ENCODE measurements at places on chromosomes 4 and X.

GRCh38 chr4:100317032-100317864 is 127.0 kb upstream of the DDIT4L start:
- no peak for DNase-seq

DNA sequence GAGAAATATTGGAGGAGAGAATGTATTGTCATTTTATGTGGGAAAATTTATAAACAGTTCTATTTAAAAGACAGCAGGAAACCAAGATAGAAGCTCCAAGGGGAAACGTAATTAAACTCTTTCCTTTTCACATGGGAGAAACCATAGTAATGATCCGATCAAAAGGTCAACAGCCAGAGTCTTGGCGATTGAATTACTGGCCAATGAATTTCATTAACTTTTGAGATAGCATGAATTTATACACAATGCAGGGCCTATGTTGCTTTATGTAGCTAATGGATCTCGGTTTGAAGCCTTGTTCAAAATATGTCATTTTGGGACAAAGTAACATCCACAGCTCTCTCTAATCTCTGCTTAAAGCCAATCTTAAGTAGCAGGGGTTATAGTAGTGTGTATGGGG is 897.5 kb upstream of the NDST4 start:
- no peak for DNase-seq

DNA sequence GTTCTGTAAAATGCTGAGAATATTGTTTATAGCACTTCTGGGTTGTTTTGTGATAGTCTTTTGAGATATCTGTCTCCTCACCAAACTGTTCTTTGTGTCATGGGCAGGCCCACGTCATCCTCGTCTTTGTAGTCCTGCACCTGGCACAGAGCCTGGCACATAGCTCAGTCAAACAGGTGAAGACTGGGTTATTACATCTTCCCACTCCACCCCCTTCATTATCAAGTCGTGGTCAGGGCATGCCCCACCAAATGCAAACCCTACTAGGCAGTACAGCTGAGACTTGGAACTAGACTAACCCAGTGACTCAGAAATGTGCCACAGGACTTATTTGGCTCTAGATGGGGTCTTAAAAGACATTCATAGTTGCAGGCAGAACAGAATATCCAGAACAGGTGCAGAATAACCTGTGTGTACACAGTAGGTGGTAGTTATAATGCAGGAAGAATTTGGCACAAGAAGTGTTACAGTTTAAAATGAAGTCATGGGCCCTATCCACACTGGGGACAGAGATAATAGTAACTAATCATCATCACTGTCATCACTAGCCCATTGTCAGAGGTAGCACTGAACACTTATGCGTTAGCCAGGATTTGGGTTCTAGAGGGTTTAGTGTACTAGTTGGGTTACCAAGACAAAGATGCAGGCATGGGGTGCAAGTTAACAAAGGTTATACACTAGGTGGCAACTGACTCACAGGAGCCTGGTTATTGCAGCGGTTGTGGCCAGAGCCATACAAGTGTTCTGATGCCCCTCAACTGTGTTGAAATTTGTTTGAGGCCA is 74.9 kb downstream of the TBL1X start:
- no peak for DNase-seq

GRCh38 chr4:160414496-160414895 is 1311.6 kb downstream of the RAPGEF2 start:
- no peak for DNase-seq

DNA sequence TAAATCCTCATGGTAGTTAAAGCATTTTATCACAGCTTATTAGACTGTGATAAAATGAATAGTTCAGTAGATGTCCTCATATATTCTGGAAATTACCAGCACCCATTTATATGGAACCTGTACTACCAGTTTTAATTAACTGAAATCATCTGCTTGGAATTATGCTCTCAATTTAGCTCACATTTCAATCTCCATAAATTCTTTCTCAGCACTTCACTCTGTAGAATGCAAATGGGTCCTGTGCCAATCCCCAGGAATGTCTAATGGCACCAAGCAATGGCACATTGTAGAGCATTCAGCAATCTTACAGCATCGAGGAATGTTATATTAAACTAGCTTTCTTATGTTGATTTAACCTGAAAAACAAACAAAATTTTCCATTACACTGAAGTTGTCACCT is 355.1 kb downstream of the PDHA2 start:
- no peak for DNase-seq

DNA sequence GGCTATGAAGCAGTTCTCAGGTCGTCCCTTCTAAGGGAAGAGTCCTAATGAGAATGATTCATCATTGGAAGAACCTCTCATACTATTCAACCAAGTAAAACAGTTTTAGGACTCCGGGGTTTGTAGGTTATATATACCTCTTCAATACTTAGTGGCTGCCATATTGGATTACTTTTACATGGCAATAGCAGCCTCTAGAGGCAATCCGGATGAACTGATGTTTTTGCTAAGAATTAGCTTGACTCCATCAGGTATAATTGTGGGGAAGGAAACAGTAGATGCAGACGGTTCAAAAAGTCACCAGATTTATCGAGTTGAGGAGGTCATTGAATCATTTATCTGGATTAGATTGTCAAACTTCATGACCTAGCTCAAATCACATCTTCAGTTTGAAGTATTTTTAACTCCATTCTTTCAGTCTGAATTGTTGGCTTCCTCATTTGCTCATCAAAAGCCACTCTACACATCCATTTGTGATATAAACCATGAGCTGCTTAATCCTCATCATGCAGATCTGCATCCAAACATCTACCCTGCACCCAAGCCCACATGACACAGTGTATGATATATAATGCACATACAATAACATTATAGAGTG is 28.4 kb downstream of the GUCY1B1 start:
- no peak for DNase-seq

- DNase-seq, result no peak
Observed at GRCh38 chr4:117831060-117831683, 203.1 kb upstream of the NDST3 start.

- no peak for DNase-seq
Observed at GRCh38 chr4:5780831-5781480, 70.0 kb downstream of the EVC start.

- no peak for DNase-seq
Observed at GRCh38 chr4:142913461-142914030, 67.4 kb upstream of the INPP4B start.

- no peak for DNase-seq
Observed at GRCh38 chrX:649166-649565, 18.6 kb downstream of the SHOX start.

Measured in stimulated activated CD8-positive, alpha-beta memory T cell treated with anti-CD3 and anti-CD28 coated beads, Interleukin-2, amount 100 ng/mL, for 48 hours (primary cell).